SW480 (cell line): ENCODE measurements at places on chromosomes 4 and X.

DNA sequence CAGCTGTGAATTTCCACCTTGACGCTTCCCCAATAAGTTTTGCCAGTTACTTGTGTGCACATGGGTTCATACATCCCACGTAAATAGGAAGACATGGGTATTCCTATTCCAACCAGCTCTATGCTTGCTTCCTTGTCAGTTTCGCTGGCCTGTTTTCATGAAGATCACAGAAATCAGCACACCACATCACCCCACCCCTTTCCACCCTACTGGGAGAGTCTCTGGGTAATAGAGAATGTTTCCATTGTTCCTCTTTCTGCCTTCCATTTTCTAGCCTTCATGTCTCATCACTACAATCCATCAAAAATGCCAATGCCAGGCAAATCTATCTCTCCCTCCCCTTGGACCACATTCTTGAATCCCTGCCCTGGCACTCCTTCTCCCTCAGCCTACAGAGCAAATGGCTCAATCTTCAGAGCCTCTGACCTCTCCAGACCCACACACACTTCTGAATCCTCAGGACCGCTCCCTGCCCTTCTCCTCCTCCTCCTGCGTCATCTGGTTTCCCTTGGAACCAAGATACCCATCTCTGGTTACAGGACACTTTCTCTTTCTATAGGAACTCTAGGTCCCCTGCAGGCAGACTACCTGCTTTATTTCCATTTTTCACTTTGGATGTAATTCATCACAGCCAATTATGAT, 323.3 kb downstream of the DHX15 start:
- DNase-seq, result no peak

DNA sequence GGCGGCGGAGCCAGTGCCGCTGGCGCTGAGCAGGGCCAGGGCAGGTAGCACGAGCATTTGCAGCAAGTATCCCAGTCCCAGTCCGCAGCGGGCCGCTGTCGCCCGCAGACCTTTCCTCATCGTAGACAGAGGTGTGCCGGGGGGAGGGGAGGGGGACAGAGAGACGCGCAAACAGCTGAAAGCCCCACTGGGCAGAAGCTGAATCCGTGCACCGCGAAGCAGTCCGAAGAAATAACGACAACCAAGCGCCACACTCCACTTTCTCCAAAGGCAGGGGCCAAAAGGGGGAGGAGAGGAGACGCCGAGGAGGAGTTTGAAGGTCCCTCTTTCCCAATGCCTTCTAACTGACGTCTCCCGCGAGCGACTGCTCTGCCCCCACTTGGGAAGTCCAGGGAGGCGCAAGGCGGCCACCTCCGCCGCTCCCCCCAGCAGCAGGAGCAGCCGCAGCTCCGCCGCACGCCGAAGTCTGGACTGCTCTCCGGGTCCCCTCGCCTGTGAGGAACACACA, at the start of gene UNC5C:
Gene UNC5C (minus strand): TSS at position 236 of the 508 bp plus-strand sequence.
- no peak for DNase-seq

DNA sequence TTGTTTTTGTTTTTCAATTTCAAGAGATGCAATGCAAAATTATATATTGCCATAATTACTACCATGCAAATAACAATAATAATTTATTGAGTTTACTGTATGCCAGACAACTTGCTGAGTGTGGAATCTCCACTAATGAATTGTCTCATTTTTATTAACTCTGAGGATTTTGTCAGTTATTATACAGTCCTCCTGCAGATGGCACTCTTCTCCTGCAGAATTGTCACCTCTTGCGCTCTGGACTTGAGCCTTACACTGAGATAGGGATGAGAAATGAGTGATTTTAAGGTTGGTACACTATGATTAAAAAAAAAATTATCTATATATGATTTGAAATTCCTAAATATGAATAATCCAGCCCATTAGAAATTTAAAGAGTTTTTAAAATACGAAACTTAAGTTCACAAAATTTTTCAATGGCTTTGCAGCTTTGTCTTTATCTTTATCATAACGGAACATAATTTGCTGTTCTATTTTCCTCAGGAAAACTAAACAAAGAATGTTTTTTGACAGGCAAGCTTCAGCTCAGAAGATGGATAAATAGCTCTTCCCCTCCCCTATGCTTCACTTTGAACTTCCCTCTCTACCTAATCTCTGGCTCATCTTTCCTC, 12.7 kb upstream of the PAQR3 start:
- DNase-seq, result peak; percentile 42

DNA sequence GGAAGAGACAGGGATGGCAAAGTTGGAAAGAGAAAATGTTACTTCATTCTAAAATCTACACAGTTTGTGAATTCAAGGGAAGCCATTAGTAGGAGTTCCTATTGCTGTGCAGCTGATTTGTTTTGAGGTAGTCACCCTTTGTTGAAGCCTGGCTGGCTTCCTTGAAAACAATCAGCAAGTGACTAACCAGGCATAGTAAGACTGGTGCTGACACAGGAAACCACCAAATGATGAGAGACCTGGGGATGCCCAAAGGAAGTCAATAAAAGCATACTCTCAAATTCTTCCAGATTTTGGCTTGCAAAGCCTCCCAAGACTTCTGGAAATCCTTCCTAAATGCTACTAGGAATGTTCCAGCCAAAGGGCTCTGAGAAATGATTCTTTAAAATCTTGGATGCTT, 23.9 kb upstream of the PRDM8 start:
- DNase-seq, result no peak

GRCh38 chr4:167475951-167476350, 241.7 kb upstream of the SPOCK3 start:
- DNase-seq, result no peak

DNA sequence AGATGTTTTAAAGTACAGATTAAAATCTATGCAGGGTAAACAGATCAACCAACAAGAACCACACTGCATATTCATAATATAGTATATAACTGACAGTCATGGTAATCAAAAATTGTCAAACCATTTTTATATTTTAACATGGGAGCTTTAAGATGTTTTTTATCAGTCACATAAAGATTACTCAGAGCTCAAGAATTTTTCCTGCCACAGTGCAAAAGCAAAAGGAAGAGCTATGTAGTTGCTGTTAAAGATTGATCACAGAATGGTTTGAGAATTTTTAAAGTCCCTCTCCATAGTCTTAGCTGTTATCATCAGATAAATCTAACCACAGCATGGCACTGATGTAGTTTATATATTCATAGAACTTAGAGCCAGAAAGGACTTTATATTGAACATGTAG, 8.5 kb downstream of the RAB9B start:
- no peak for DNase-seq

- no peak for DNase-seq
Measured at GRCh38 chrX:118756101-118756500, 28.7 kb downstream of the IL13RA1 start.

DNA sequence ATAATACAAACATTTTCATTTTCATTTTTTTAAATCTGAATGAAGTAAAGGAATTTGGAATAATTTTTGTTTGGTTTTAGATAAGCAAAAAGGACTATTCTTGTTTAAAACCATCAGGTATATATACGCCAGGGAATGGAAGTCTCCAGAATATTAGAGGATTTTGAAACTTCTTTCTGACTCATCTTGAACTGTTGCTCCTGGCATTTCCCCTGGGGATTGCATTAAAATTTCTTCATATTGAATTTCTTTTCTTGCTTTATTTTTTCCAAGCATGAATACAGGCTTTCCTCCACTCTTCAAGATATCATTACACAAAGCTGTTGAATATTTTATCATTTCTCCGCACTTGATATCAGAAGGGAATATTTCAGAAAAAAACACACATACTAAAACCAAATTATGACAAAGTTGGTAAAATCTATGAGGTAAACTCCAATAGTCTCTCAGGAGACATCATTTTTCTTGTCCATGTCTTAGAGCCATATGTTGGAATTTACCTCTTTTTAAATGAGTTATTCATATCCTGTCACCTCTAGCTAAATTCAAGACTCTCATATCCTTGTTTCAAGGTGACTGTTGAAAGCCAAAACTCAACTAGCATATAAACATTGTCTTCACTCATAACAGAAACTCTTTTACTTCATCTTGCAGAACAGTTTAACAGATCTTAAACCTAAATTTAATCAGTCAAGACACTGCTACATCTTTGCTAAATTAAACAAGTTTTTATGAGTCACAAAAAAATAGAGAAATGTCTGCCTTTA, 20.7 kb upstream of the CSN1S1 start:
- no peak for DNase-seq

DNA sequence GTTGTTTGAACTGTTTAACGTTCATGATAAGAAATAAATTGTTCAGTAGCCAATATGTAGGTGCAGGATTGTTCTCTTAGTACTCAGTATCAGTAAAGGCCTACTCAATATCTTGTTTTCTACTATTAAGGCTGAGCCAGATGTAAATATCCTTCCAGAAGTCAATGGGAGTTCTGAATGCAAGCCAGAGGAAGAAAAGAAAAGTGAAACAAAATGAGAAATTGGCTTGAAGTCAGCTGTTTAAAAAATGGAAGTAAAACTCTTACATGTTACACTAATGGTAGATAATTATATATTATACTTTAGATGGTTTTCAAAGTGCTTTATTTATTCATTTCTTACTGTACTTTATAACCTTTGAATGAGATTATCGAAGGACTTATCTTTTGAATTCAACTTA, 1417.9 kb downstream of the ADGRL3 start:
- DNase-seq, result no peak

DNA sequence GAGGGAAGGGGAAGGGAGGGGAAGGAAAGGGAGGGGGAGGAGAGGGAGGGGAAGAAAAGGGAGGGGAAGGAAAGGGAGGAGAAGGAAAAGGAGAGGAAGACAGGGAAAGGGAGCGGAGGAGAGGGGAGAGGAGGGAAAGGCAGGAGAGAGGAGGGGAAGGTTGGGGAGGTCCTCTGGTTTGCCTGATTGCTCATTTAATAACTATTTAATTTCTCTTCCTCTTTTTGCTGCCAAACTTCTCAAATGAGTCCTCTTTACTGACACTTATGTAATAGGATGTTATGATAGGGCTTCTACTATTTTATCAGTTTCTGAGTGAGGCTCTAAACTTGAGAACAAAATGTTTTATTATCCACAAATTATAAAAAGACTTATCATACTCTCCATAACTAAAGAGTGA, 35.4 kb upstream of the PPA2 start:
- no peak for DNase-seq

DNA sequence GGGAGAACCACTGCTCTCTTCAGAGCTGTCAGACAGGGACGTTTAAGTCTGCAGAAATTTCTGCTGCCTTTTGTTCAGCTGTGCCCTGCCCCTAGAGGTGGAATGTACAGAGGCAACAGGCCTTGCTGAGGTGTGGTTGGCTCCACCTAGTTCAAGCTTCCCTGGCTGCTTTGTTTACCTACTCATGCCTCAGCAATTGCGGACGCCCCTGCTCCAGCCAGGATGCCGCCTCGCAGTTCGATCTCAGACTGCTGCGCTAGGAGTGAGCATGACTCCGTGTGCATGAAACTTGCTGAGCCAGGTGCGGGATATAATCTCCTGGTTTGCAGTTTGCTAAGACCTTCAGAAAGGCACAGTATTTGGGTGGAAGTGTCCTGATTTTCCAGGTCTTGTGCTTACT, 70.9 kb downstream of the MAGEB5 start:
- DNase-seq, result no peak

DNA sequence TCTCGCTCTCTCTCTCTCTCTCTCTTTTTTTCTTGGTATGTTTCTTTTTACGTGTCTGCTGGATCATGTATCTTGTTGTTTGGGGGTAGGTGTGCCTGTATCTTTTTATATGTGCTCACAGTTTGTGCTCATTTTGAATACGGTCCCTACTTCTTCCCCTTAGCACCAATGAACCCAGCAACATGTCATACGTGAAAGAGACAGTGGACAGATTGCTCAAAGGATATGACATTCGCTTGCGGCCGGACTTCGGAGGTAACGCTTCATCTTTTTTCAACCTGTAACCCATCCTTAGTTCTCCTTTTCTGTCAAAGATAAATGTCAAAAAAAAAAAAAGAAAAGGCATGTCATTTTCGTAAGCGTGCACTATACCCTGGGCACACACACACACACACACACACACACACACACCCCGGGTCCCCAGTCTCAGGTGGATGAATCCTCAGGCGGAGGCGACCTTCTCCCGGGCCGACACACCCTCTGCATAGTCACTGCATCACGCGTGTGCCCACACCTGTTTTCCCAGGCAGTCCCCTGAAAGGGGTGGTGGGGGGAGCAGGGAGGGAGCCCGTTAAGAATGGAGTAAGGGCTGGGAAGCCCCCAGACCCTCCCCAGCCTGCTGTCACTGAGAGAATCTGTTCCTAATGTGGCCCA, 511 bp downstream of the GABRB1 start:
- DNase-seq, result peak; percentile 14

DNA sequence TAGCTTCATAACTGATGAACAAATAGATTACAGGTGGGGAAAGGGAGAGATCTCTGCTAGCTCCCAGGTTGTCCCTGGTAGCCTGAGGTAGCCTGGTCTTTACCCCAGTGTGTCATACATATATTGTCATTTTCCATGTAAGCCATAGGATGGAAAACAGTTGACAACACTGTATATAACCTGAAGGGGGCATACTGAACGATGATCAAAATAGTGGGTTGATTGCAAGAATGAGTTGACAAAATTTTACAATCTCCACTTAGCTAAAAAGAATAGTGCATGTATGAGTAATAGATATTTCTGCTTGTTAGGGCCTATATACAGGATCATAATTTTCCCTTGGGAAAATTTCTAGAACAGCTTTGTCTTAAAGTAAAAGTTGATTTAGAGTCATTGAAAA, 304.1 kb upstream of the HAND2 start:
- no peak for DNase-seq

- no peak for DNase-seq
Measured at GRCh38 chrX:132119821-132120515, 7.9 kb downstream of the FRMD7 start.

DNA sequence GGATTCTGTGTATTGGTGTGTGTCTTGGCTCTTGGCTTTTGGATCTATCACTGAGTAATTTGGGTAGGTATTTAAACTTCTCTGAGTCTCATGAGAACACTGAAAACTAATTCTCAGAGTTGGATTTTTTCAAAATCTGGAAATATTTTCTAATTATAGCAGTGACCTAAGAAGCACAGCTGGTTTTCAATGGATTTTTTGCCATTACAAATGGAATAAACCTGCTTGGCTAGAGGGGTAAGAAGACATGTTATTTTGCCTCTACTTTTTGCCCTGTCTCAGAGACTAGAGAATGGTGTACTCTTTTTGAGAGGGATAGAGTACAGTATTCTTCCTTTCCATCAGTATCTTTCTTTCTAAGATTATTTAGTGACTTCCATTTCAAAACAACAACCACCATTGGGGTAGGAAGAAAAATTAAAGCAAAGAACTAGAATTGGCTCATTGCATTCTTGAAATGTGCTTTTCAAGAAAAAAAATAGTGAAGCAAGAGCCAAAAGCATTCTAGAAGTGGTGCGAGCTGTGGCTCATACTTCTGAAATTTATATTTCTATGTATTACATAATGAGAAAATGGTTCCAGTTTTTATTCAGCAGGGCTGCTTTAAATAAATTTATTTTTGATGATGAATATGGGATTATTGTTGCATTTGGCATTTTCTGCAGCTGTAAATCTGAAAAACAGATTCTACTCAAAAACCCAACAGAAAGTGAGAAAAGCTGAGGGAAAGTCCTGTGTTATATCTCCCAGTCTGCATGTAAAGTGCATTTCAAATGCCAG, 850.2 kb upstream of the SLIT2 start:
- no peak for DNase-seq

GRCh38 chr4:28287831-28288233, 1427.2 kb downstream of the STIM2 start:
- DNase-seq, result no peak

GRCh38 chrX:123738378-123738940, 5.6 kb upstream of the THOC2 start:
- no peak for DNase-seq

- peak; percentile 13 for DNase-seq
Measured at GRCh38 chr4:3415471-3416141, 26.2 kb upstream of the HGFAC start.
